Activated CD8-positive, alpha-beta T cell treated with anti-CD3 and anti-CD28 coated beads, Interleukin-2, amount 10 ng/mL, durations not matched to agents 7 days and 5 days (primary cell): ENCODE measurements at places on chromosomes 3 and 15. TPM values are rescaled to one million over a fixed set of nuclear protein-coding genes. Genes with fewer than 3 reads are reported as not detected.

DNA sequence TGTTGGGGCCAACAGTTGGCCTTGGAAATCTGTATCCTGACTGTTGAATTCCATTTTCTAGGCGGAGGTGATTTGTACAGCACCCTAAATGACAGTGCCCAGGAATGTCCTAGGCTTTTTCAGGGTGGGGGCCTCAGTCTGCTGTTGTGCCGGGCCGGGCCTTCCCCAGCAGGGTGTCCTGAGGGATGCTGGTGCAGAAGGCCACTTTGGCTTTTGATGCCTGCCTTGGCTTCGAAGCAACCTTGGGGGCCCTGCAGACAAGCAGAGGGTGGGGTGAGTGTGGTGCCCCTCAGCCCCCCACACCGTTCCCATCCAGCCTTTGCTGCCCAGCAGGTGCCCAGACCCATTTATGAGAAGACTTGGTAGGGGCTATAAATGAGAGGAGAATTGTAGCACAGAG lies 33.0 kb downstream of the SYNM start:
- DNase-seq, result no peak

DNA sequence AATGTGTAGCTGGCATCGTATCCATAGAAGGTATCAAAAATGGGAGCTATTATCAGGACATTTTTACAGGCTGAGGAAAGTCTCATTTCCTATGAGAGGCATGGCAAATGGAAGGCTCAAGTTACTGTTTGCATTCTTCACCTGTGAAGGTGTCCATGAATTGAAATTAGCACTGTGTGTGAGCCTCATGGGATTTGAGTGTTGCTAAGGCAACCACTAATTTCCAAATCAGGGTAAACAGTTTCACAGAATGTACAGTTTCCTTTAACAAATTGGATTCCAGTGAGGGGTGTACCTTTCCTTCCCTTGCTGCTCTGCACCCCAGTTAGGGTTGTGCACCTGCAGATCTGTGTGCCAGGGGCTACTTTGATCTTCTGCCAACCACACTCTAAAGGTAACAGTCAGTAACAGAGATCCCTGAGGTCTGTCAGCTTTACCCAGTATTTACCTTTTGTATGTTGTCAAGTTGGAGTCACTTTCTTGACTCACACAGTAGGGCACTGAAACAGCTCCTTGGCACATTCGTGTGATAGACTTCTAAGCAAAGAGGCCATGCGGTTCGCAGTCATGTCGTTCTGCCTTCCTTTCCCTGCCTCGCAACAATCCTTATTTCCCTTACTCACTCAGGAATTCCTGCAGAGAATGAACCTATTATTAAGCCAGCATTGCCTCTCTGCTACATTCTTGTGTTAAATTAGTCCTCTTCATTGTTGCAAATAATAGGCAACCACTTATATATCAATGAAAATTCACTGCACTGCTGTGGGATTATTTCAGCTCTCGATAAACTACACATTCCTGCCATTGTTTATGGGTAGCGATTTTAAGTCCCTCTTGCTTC lies 129.8 kb upstream of the GBE1 start:
- DNase-seq, result no peak

The SAMMSON gene
- not detected for total RNA-seq

- DNase-seq, result no peak
These were observed 235.4 kb downstream of the EBLN2 start for GRCh38 chr3:73296859-73297258.

- no peak for DNase-seq
These were observed 56.1 kb upstream of the GK5 start for GRCh38 chr3:142281474-142281873.

DNA sequence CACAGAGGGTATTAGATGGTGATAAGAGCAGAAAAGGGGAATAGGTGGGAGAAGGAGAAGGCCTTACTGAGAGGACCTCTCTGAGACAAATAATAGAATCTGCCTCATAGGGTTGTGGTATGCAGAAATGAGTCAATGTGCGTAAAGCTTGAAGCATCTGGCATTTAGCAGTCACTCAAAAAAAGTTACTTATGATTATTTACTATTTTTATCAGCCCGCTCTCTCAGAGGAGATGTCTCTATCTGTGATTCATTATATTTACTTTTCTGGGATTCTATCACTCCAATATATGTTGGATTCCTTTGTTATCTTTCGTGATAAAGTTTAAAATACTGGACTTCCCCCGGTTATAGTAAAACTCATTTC lies 4.6 kb upstream of the TM4SF1 start:
- no peak for DNase-seq
